ENCODE measurements at places on chromosomes 2 and 18. TPM values are rescaled to one million over a fixed set of nuclear protein-coding genes. Genes with fewer than 3 reads are reported as not detected.

PIKFYVE gene
- total RNA-seq: 21.7 TPM

TXNDC2 gene
- total RNA-seq: 0.64 TPM

PLEK gene
- not detected for total RNA-seq

ANKRD53 gene
- 1.3 TPM for total RNA-seq

IGFBP5 gene
- total RNA-seq: 1,071 TPM

ATP6V1C2 gene
- total RNA-seq: not detected

MREG gene
- total RNA-seq: 0.32 TPM

ERFE gene
- total RNA-seq: 2.4 TPM

STARD6 gene
- not detected for total RNA-seq

ERMN gene
- not detected for total RNA-seq

IL1RL1 gene
- total RNA-seq: 108 TPM

LCT gene
- total RNA-seq: 0.08 TPM

RAB17 gene
- total RNA-seq: not detected

B4GALT6 gene
- total RNA-seq: 1.7 TPM

FABP1 gene
- not detected for total RNA-seq

EFHD1 gene
- total RNA-seq: 2.2 TPM

LIMS4 gene
- not detected for total RNA-seq

TNFAIP6 gene
- 32.4 TPM for total RNA-seq

ZNF519 gene
- 4.4 TPM for total RNA-seq

ABCB11 gene
- not detected for total RNA-seq

MAP3K19 gene
- total RNA-seq: not detected

CIB4 gene
- not detected for total RNA-seq

MTLN gene
- total RNA-seq: 31.9 TPM

C1QL2 gene
- not detected for total RNA-seq

MC4R gene
- not detected for total RNA-seq

FRZB gene
- 0.52 TPM for total RNA-seq

STAT4 gene
- 0.64 TPM for total RNA-seq

HJURP gene
- total RNA-seq: 8.4 TPM

LAMA3 gene
- 18.1 TPM for total RNA-seq

CDKL4 gene
- 0.32 TPM for total RNA-seq

CHST10 gene
- total RNA-seq: 19.7 TPM

MAPK4 gene
- total RNA-seq: 0.16 TPM

IAH1 gene
- 71.5 TPM for total RNA-seq

NETO1 gene
- total RNA-seq: not detected

DPP4 gene
- 13.3 TPM for total RNA-seq

LRRTM1 gene
- not detected for total RNA-seq

ZAP70 gene
- total RNA-seq: not detected

IL36A gene
- total RNA-seq: not detected

ADRA2B gene
- not detected for total RNA-seq

PMAIP1 gene
- 43.3 TPM for total RNA-seq

GCG gene
- not detected for total RNA-seq
